ENCODE measurements at places on chromosomes 6 and 20.

DNA sequence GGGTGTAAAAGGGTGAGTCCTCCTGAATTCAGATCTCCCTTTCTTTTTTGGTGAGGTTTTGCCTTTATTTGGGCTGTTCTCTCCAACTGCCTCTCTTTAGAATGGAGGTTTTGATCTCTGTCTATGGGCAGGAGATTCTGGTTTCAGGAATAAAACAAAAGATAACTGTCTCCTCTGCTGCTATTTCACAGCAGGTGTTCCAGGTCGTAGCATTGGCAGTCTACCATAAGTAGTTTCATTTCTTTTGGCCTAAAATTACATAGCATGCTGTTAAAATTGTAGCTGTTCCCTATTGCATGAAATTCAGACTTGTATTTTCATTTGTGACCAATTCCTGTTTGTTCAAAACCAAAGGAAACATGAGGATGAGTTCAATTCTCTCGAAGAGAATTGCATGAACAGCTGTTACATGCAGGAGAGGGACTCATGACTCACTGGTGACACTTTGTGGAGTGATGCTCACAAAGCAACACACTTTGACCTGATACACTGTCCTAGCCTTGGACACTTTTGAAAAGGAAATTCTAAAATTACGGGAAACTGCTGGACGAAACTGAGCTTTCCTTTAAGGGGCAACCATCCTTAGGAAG lies 76.8 kb upstream of the SIRPG start:
- DNase-seq = no peak

DNA sequence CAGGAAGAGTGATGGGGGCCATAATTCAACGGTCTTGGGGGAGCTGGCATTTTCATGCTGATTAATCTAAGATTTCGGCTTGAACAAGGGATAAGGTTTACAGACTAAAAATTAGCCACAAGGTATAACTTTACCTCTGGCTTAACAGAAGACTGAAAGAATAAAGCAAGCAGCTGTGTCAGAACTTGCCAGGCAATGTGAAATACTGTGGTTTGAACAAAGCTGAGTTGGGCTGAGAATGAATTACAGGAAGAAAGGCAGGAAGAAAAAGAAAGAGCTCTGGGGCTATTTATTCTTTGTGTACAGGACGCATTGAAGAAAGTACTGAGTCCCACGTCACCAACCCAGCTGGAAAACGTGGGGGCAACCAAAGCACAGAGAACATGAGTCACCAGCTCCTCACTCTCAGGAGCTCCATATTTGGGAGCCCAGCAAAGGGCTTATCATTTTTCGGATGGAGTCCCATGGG lies 121.5 kb upstream of the NEDD9 start:
- DNase-seq = no peak

DNA sequence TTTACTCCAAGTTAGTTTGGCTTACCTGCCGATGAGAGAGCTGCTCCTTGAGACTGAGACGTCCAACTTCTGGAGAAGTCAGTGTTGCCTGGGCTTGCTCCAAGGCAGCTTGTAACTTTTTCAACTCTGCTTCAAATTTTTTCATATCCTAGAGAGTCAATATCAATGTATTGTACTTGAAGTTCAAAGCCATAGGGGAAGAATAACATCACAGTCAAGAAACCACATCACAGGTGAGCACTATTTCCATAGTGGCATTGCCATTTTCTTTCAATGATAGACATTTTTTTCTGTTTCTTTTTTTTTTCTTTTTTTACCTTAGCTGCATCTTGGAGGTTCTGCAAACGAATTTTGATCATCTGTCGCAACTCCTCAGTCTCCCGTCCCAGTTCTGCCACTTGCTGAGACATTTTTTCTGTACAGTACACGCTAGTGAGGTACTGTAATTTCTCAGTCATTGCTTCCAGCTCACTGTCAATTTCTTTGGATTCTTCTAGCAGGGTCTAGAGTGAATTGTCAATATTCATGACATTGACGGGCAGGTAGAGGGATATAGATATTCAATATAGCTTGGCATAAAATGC lies 326.7 kb downstream of the SYNE1 start:
- DNase-seq = no peak

- DNase-seq = no peak
These were observed 536 bp upstream of the FNDC1 start for GRCh38 chr6:159168536-159169192.

DNA sequence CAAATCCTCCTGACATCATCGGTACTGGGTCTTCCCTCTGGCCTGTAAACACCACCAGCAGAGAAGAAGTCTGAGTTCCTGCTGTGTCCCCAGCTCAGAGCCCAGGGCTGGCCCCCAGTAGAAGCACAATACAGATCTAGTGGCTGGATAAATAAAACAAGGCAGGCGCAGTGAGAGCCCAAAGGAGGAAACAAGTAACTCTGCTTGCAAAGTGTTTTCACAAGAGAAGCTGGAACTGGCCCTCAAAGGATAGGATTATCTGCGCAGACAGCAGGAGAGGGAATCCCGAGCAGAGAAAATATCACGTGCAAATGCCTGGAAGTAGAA lies 205.1 kb downstream of the ZDHHC14 start:
- no peak for DNase-seq

DNA sequence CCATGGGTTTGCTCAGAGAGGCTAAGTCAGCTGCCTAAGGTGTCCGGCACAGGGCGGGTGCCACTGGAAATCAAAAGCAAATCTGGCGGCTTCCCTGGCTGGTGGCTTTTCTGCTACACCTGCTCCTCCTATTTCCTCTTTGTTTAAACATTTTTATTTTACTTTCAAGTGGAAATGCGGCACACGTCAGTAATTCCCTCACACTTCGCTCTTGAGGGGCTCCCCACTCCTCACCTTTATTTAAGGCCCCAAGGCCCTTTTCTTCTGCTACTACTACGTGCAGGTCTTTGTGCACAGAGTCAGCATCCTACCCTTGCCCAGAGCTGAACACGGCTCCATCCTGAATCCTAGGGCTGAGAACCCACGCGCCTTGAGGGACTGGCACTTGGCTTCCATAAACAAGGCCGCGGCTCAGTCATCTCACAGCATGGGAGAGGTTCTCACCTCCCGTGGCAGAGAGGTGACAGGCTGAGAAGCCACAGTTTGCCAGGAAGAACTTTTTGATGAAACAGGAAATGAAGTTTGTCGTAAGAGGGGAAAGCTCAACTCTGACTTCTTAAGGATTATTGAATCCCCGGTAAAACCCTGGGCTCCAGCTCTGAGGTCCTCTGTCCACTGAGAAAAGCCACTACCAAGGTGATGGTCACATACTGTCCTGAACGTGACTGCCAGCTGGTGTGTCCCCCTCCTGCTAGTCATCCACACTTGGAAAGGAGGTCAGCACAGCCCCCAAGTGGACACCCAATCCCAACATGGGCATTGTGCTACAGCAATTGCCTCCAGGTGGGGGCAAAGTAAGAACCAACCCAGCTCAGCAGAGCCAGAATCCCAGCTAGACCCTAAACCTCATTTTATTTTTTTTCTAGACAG lies 48.0 kb downstream of the NFATC2 start:
- no peak for DNase-seq

DNA sequence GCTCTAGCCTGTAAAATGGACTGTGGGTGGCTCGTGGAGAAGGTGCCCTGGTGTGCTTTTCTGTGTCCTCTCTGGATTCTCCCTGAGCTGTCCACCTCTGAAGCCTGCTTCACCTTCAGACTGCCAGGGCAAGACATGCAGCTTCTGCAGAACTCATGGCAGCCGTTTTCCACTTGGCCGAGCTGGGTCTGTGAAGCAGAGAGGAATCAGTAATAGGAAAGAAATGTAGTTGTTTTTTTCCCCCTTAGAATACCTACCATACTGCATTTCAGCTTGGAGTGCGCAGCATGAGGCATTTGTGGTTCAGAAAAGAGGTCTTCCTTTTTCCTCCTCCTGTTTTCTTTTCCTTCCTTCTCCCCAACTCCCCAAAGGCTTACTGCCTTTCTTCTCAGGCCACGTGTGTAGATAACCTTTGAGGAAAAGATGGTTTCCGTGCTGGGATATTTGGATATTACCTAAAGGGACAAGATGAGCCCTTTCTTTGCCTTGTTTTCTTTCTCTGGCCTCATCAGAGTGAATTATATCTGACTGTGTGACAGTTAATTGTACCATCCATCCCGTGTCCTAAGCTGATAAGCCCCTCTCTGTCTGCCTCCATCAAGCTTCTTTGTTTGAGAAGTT lies 39.4 kb downstream of the RREB1 start:
- DNase-seq = no peak

- DNase-seq = no peak
These were observed 84.0 kb upstream of the SMLR1 start for GRCh38 chr6:130743175-130743574.

GRCh38 chr20:59857966-59858365 lies 75.5 kb downstream of the SYCP2 start:
- DNase-seq = no peak

DNA sequence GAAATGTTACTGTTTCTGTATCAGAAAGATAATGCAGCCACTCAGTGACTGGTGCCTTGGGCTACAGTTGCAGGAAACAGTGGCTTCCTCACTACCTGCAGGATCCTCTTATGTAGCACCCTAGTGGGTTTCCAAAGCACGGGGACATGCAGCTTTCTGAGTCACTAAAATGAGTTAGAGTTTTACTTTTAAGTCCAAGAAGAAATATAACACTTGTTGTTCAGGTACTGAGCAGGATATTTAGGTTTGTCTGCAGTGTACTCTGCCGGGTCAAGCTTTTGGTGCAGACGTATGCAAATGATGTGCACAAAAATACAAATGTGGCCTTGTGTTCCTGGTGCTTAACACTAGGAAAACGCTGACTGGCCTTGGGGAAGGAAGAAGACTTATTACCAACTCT lies 22.0 kb downstream of the ACSS1 start:
- no peak for DNase-seq

GRCh38 chr6:130730600-130730999 lies 96.6 kb upstream of the SMLR1 start:
- no peak for DNase-seq

DNA sequence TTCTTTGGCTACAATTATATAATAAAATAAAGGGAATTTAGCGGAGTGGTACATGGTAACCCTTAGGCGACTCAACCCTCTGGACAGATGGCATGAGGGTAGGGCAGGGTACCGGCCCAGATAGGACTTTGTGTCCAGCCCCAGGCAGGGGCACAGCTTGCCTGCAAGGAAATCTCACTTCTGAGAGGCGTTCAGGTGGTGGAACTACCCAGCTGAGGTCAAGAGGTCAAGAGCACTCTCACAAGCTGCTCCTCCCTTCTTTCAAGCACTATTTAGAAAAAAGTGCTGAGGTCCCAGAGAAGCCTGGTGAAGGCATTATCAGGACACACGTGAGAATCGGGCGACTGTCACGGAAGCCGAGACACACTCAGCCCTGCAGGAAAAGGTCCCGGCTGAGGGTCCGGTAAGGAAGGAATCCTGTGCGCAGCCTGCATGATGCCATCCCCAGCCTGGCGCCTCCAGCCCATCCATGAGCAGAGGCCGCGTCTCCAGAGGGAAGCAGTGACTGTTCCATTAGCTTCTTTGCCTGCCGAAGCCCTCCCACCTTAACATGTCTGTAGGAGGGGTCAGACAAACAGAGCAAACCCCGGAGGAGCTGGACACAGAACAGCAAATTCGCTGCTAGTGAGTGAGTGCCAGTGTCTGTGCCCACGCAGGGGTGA lies 54.8 kb downstream of the WDR27 start:
- DNase-seq = no peak

DNA sequence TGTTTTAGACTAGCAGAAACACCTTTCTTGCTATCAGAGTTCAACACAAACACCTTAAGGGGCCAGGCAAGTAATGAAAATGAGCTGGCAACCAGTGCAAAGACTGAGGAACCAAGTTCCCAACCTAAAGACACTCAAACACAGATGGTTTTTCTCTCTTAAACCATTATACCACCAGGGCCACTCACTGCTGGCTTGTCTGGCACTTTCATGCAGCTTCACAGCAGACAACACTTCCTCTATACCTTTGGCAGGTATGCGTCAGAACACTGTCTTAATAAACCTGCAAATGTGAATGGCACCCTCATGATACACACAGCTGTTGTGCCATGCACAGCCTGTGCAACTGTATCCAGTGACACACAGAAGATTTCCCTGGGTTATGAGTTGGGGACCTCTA lies 41.6 kb downstream of the NFATC2 start:
- DNase-seq = no peak

DNA sequence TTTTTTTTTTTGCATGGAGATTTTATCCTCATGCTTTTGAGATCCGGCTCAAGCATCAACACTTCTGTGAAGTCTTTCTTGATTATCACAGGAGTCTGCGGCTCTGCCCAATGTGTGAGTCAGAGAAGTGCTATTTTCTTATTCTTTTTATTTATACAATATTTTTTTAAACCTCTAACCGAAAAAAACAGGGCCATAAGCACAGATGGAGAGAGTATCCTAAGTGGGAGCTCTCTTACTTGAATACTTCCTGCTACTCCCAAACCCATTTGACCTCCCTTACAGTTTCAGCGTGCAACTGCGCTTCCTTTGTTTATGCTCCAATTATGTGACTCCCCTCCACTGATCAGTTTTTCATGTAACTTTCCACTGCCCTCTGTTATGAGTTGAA lies 8.7 kb upstream of the ATXN1 start:
- no peak for DNase-seq

GRCh38 chr6:133788556-133788955 lies 100.4 kb upstream of the TCF21 start:
- no peak for DNase-seq

DNA sequence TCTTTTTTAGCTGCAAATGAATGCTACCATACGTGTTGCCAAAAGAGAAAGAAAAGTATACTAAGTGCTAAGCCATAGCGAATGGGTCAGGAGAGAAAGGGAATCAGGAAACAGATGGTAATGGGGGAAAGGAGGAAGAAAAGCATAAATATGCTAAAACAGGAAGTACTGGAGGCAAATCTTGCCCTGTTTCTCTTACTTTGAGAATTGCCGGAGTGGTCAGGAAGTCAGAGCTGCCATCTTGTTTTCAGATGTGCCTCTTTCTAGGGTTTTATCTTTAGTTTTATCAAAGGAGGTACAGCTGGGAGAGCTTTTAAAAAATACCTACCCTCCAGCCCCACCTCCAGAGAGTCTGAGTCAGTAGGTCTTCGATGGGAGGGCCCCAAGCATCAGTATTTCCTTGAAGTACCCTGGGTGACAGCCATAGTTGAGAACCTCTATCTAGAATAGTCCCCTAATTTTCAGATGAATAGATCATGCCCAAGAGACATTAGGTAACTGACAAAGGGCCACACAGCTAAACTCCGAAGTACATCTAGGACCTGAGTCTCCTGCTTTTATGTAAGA lies 193.3 kb downstream of the CLIC5 start:
- DNase-seq = no peak

GRCh38 chr20:3646067-3646440 lies 17.1 kb downstream of the GFRA4 start:
- DNase-seq = no peak

DNA sequence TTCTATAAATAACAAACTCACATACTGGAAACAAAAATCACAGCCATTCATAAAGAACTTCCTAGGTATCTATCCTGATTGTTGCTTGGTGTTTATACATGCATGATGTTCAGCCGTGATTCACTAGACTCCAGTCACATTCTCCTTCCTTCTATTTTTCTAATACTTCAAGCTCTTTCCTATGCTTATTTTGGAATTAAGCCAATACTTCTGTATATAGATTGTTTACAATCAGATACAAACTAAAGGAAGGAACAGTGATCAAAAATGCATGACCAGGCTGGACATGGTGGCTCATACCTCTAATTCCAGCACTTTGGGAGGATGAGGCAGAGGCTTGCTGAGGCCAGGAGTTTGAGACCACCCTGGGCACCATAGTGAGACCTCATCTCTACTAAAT lies 377.5 kb upstream of the IRAK1BP1 start:
- no peak for DNase-seq

- DNase-seq = no peak
These were observed 19.1 kb downstream of the ME1 start for GRCh38 chr6:83411731-83412130.

- DNase-seq = no peak
These were observed 177.3 kb upstream of the NT5E start for GRCh38 chr6:85272592-85272991.

All from H54 (cell line).